ENCODE measurements at places on chromosomes 12 and 14.
A peak's percentile ranks its signal among the peaks of the same experiment; 100 is the strongest.

GRCh38 chr14:101027966-101028365, 124.4 kb upstream of the RTL1 start:
- no peak for DNase-seq

- DNase-seq: no peak
These were observed 9.8 kb upstream of the GNPNAT1 start for GRCh38 chr14:52801014-52801712.

DNA sequence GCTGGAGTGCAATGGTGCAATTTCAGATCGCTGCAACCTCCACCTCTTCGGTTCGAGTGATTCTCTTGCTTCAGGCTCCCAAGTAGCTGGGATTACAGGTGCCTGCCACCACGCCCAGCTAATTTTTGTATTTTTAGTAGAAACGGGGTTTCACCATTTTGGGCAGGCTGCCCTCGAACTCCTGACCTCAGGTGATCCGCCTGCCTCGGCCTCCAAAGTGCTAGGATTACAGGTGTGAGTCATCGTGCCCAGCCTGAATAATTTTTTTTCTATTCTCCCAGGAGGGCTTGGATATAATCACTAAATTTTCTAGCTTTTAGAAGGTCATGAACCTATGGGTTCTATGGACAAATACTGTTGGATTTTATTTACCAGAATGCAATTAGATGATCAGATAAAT, 44.7 kb upstream of the GNPNAT1 start:
- no peak for DNase-seq

DNA sequence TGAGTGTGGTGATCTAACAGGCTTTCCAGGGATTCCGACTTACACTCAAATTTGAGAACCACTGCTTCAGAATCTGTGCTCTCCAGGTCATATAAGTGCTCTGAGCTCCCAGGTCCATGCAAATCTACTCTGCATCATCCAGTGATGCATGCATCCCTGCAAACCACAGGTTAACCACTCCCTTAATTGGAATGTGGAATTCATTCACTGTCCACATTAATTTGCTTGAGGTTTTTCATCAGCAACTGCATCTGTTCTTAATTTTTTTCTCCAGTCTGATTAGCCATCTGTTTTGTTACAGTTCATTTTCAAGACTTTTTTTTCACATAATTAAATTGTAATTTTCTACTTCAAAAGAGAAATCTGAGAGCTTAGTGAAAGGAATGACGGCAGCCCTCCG, 43.4 kb upstream of the RIN3 start:
- DNase-seq: no peak

- no peak for DNase-seq
These were observed 15.8 kb upstream of the NPFF start for GRCh38 chr12:53523131-53523530.

- no peak for DNase-seq
These were observed 12.4 kb downstream of the OAS1 start for GRCh38 chr12:112919121-112919520.

GRCh38 chr14:103318750-103319419, 15.2 kb upstream of the EIF5 start:
- no peak for DNase-seq

DNA sequence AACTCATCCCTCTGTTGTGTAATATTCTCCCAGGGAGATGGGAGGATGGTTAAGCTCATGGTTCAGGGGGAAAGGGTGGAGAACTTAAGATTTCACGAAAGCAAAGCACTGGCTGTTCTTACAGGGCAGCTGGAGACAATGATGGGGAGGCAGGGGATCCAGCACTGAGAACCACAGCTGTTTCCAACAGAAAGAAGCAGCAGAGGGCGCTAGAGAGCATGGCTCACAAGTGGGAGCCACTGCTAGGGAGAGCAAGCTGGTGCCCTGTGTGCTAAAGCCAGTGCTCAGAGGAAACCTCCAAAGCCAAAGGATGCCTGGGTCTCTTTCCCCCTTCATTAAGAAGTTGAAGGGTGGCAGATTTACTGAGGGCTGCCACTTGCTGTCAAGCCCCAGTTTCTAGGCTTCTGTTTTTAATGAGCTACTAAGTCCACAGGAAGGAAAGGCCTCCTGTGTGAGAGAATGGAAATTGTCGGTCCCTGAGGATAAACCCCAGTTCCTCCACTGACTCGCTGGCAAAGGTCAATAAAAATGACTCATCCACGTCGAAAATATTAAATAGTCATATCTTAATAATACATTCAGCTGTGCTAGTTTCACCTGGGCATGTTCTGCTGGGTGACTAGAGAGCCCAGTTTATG, 199.7 kb downstream of the ANO2 start:
- peak; percentile 52 for DNase-seq

GRCh38 chr12:11584221-11584855, 65.1 kb upstream of the ETV6 start:
- no peak for DNase-seq

- no peak for DNase-seq
These were observed 483.6 kb upstream of the RGS6 start for GRCh38 chr14:71448431-71449315.

- no peak for DNase-seq
These were observed 27.8 kb downstream of the PELI2 start for GRCh38 chr14:56145965-56146364.

- DNase-seq: no peak
These were observed 96.3 kb upstream of the CCND2 start for GRCh38 chr12:4177262-4177661.

GRCh38 chr14:58829594-58829993, 191.8 kb downstream of the DACT1 start:
- no peak for DNase-seq
